CD4-positive, alpha-beta T cell treated with Interleukin-1 beta for 1 hour (primary cell): ENCODE measurements at places on chromosomes 4 and X.

DNA sequence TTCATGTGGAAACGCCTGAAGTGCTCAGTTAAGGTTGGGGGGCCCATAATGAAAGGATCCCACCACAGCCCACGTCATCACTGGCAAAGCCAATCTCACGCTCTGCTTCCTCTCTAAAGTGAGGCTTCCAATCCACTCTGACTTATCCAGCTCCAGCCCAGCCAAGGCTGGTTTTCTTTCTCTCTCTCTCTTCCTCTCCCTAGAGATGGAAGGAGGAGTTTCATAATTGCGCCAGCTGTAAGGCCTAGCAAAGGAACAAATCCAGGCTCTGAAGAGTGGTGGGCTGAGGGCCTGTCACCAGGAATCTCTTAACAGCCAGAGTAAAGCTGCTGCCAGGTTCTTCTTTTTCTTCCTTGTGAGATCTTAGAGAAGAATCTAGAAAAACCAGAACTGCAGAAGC, 20.7 kb upstream of the BCLAF3 start:
- DNase-seq = no peak

DNA sequence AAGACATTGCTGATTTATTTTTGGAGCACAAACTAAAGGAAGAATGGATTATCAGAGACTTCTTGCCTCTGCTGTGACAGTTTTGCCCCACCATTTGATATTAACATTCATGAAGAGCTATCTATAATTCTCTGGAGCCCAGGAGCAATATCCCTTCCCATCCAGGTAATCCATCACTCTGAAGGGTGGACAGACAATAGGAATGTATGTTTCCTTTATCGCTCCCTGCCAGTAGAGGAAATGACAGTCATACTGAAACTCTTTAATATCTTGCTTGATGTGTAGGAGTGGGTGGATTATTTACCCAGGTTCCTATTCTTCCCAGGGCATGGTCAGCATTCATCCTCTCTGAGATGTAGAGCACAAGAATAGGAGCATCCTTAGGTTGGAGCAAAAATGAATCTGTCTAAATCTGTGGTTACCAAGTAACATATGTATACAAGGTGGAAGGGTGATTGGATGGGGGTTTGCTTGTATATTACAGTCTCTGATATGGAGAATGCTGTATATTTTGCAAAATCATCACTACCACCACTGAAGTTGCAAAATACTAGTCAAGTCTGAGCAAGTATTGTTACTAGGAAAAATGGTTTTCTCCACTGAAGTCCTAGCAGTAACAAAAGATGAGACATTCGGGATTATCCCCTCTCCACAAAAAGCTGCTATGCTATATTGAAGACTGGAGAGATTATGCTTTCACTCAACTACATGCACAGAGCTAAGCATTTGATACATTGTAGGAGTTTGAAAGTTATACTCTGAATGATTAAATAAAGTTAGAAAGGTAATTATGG, 151.6 kb downstream of the CBLL2 start:
- no peak for DNase-seq

- no peak for DNase-seq
Measured at GRCh38 chrX:30714138-30714537, 60.9 kb downstream of the GK start.

DNA sequence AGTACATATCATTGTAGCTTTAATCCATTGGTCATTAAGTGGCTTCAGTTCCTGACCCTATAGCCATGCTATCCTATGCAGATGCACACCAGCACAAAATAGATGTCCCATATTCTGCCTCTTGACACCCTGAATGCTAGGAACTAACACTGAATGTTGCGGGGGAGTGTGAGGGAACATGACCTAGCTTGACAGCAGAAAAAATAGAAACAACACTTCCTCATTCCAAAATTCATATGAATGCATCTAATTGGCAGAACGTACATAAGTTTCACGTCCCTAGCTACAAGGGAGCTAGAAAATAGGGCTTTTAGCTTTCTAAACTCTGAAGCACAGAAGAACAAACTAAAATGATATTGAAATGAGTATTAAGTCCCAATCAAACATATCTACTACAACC, 14.4 kb upstream of the DCAF8L1 start:
- DNase-seq = no peak

DNA sequence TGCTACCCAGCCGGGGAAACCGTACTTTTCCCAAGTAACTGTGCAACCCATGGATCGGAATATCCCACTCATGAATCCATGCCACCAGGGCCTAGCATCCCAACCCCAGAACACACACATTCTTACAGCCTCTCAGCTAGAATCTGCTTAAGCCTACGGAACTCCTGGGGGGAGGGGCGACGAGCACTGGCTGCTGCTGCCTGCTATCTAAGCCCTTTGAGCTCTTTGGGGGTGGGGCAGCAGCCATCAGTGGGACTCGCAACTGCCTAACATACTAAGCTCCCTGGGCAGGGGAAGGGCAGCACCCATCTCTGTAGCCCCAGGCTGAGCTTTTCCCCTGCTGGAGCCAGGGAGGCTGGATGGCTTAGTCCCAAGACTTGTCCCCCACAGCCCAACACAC, 28.6 kb downstream of the NUDT10 start:
- no peak for DNase-seq

DNA sequence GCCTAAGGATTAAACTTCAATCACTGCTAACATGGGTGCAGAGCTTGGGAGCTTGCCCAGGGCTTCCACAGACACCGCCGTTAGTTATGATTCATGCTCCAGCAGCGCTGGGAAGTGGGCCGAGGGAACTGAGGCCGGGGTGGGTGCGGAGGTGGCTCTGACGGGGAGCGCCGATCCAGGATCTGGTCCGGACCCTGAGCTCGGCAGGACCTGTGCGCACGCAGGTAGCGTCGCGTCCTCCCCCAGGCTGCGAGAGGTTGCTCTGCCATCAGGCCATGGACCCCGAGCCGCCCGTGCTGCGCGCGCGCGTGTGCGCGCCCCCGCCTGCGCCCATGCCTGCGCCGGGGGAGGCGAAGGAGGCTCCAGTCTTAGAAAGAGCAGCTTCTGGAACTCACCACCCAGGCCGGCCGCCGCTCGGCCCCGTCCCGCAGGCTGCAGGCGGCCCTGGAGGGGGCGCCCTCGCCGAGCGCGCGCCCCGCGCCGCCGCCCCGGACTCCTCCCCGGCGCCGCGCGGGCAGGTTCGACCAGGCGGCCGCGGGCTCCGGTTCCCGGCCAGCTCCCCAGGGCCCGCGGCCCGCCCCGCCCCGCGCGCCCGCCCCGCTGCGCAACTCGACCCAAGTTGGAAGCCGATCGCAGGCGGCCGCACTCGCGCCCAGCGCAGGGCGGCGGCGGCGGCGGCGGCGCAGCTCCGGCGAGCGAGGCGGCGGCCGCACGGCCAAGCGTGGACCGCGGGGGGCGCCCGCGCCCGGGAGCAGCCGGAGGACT, 732 bp upstream of the ADRA2C start:
- no peak for DNase-seq

GRCh38 chrX:107445146-107445545, 4.3 kb upstream of the FRMPD3 start:
- no peak for DNase-seq

- no peak for DNase-seq
Measured at GRCh38 chr4:121885115-121885514, 14.8 kb upstream of the BBS7 start.

DNA sequence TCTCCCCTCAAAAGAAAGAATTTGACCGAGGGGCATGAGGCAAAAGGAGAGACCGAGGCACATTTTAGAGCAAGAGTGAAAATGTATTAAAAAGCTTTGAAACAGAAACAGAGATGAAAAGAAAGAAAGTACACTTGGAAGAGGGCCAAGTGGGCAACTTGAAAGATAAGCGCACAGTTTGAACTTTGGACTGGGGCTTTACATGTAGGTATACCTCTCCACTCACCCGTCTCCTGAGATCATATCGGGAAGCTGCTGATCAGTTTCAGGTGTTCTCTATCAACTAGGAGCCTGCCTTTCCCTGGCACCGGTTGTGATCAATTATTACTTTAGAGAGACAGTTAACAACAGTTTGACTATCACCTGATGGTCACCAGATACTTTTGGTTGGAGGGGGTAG, 2666.5 kb downstream of the ARAP2 start:
- DNase-seq = no peak

GRCh38 chr4:57182132-57182874, 72.1 kb upstream of the IGFBP7 start:
- peak; percentile 5 for DNase-seq

- no peak for DNase-seq
Measured at GRCh38 chr4:178953447-178954120, 1511.3 kb upstream of the AGA start.

GRCh38 chr4:103032574-103032973, 13.1 kb upstream of the SLC9B1 start:
- no peak for DNase-seq

DNA sequence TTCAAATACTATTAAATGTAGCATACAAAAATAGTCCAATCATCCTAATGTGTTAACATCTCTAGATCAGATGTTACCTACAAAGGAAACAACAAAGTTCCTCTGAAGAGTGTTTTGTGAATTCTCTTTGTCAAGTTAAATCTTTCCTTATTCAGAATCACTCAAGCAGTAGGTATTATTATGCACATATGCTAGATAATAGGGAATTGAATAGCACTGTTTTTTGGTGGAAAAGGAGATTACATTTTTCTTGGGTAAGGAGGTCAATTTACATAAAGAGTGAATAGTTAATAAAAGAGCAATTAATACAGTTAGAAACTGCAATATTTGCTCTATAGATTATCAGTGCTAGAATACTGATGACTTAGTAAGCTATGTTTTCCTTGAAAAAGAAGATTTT, 130.7 kb downstream of the BTC start:
- no peak for DNase-seq

- no peak for DNase-seq
Measured at GRCh38 chr4:152860046-152860445, 76.1 kb upstream of the FHDC1 start.

DNA sequence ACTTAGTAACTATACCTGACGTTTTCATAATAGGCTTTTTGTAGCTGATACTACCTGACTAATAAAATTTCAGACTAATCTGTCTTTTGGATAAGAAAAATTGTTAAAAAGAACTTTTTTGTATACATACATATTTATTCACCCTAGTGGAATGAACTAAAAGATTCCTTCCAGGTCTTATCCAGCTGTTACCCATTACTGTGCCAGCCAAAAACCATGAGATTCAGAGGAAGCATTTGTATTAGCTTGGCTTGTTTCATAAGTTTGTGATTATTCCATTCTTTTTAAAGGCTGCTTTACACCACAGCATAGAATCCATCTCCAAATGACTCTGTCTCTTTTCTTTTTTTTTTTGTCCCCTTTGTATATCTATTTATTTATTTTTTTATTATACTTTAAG, 149.4 kb downstream of the FAT4 start:
- DNase-seq = no peak

GRCh38 chr4:158261480-158261879, 51.2 kb downstream of the TMEM144 start:
- DNase-seq = no peak

DNA sequence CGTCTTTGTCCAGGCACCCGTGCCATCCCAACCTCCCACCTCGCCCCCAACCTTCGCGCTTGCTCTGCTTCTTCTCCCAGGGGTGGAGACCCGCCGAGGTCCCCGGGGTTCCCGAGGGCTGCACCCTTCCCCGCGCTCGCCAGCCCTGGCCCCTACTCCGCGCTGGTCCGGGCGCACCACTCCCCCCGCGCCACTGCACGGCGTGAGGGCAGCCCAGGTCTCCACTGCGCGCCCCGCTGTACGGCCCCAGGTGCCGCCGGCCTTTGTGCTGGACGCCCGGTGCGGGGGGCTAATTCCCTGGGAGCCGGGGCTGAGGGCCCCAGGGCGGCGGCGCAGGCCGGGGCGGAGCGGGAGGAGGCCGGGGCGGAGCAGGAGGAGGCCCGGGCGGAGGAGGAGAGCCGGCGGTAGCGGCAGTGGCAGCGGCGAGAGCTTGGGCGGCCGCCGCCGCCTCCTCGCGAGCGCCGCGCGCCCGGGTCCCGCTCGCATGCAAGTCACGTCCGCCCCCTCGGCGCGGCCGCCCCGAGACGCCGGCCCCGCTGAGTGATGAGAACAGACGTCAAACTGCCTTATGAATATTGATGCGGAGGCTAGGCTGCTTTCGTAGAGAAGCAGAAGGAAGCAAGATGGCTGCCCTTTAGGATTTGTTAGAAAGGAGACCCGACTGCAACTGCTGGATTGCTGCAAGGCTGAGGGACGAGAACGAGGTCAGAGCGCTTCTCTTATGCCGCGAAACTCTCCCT, at the start of gene TET2:
Gene TET2, plus strand, starts transcription at position 601 of the 740 bp plus-strand sequence. CDS start 87,067 bp downstream, outside the sequence.
- peak; percentile 85 for DNase-seq

GRCh38 chr4:36740796-36741310, 459.4 kb downstream of the DTHD1 start:
- no peak for DNase-seq

DNA sequence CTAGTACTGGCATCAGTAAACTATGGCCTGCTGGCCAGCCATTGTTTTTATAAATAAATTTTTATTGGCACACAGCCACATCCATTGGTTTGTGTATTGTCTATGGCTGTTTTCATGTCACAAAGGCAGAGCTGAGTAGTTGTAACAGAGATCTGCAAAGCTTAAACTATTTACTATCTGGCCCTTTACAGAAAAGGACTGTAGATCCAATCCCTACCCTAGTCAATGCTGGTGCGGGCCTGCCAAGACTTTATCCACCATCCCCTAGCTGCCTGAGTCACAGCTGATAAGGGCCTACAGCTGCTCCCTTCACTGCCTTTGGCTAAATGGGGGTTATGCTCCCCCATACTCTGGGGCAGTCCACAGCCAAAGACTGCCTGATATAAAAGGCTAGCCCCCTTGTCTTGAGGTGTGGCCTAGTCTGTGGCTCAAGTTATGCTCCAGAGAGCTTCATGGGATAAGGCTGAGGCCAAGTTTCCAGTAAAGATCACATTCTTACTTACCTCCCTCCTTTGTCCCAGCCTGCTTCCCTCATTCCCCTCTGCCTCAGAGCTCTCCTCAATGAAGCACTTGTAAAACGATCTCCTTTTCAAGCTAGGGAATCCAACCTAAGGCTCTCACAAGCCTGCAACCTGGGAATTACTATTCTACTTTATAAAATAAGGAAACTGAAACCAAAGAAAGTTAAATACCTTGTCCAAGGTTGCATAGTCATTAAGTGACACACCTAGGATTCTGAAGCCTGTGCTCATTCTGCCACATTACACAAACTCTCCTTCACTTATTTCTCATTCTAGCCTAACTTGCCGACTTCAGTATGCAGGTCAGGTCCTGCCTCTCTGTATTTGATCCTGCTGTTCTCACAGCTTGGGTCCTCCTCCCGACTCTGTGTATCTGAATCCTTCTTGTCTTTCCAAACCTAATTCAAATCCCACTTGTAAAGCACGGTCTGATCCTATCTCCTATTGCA, 20.7 kb downstream of the ACE2 start:
- DNase-seq = no peak

DNA sequence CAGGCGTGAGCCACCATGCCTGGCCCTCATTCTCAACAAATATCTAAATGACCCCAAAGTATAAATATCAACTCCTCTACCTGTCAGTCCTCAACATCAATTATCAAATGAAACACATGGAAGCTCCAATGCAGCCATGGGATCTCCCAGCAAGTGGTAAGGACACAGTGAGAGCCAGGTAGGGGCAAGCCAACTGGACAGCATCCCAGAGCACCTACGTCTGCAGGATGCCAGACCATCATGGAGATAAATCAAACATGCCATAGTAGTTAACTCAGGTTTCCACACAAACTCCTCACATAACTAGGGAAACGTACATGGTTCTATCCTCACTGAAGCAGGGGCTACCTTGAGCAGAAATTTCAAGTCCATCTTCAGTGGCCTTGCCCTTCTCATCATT, 159.9 kb upstream of the MED14 start:
- no peak for DNase-seq

GRCh38 chr4:88584471-88584900, 7.8 kb upstream of the HERC3 start:
- no peak for DNase-seq

- no peak for DNase-seq
Measured at GRCh38 chrX:124518885-124519284, 172.5 kb downstream of the SH2D1A start.
